ENCODE measurements at places on chromosomes 16 and 17.

DNA sequence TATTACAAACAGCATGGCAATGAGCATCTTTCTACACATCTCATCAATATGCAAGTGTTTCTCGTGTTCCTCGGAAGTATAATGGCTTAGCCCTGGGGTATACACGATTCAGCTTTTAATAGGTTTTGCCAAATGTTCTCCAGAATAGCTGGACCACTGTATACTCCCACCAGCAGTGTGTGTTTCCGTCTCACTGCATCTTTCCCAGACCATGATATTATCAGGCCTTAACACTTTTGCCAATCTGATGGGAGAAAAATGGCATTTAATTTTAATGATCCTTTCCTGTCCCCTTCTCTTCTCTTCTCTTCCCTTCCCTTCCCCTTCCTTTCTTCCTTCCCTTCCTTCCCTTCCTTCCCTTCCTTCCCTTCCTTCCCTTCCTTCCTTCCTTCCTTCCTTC lies 30.8 kb downstream of the PRKCB start:
- no peak for DNase-seq

DNA sequence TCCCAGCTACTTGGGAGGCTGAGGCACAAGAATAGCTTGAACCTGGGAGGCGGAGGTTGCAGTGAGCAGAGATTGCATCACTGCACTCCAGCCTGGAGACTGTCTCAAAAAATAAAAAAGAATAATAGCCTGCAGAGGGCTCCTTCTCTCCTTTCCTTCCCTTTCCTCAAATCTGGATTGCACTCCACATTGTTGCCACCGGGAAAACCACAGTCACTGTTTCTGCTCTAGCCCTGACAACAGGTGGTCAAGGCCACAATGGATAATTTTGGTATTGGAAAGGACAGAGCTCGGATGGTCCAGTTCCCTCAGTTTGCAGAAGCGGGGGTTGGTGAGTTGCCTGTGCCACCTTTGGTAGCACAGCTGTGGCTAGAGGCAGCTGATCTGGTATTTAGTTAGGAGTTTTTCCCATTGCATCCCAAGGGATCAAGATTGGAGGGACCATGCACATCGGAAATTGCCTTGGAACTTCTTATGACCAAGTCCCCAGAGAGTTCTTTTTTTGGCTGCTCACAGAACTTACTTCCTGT lies 44.7 kb upstream of the PRSS54 start:
- DNase-seq, result no peak

DNA sequence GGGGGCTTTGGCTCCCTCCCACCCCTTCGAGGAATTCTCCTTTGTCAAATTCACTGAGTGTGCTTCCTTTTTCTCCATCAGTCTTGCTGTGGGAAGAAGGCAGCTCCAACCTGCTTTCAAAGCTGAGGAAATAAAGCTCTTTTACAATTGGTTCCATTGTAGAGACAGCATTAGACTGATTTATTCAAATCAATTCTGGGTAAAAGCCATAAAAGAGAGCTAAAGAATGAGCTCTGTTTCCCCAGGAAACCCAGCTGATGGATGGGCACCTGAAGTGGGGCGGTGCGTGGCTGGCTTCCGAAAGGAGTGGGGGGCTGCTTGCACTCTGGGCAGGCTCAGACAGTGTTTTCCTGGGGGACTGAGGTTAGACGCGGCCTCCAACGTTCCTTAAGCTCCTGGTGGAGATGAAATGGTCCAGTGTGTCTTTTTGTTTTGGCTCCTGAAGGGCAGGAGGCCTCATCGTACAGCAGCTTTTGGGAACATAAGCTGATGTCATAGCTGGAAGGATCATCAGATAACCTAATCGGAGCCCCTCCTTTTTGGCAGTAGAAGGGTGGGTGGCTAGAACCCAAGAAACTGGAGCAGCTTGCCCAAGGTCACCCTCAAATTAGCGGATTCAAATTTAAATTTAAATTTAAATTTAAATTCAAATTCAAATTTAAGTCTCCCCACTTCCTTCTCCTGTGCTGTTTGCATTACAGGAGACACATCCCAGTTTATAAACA lies 128.5 kb upstream of the EEF2KMT start:
- no peak for DNase-seq

GRCh38 chr17:18076936-18077335 lies 10.8 kb upstream of the DRG2 start:
- DNase-seq, result no peak

- no peak for DNase-seq
Measured at GRCh38 chr17:74200112-74200511, 3.4 kb upstream of the RPL38 start.

GRCh38 chr17:50909765-50910605 lies 43.8 kb upstream of the TOB1 start:
- no peak for DNase-seq

DNA sequence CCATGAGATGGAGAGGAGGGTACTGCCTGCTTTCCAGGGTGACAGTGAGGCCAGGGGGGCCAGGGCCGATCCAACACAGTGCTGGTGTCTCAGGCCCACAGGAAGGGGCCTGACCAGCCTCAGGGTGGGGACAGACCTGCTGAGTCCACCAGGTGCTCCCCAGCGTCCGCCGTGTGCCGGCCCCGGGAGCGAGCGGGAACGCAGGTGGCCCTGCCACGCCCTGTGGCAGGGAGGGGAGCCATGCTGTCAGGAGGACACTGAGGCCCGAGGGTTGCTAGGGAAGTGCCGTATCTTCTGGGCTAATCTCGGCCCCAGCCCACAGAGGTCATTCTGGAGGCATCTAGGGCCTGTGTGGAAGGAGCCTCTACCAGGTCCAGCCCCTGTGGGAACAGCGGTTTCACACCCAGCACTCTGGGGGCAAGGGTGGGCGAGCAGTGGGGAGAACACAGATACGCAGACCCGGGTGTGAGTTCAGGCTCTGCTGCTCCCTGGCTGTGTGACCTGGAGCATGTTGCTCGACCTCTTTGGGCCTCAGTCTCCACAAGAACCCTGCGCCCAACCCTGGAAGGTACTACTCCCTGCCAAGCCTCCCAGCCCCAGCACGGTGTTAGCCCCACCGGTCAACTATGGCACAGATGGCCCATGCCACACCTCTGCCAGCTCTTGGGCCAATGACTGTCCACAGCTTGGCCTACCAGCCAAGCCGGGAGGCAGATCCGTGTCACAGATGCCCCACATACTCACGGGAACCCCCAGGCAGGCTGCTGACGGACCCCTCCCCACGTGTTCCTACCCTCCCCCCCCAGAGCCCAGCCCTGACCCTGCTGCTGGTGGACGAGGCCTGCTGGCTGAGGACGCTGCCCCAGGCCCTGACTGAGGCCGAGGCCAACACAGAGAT lies 43.9 kb upstream of the ZC3H18 start:
- no peak for DNase-seq

DNA sequence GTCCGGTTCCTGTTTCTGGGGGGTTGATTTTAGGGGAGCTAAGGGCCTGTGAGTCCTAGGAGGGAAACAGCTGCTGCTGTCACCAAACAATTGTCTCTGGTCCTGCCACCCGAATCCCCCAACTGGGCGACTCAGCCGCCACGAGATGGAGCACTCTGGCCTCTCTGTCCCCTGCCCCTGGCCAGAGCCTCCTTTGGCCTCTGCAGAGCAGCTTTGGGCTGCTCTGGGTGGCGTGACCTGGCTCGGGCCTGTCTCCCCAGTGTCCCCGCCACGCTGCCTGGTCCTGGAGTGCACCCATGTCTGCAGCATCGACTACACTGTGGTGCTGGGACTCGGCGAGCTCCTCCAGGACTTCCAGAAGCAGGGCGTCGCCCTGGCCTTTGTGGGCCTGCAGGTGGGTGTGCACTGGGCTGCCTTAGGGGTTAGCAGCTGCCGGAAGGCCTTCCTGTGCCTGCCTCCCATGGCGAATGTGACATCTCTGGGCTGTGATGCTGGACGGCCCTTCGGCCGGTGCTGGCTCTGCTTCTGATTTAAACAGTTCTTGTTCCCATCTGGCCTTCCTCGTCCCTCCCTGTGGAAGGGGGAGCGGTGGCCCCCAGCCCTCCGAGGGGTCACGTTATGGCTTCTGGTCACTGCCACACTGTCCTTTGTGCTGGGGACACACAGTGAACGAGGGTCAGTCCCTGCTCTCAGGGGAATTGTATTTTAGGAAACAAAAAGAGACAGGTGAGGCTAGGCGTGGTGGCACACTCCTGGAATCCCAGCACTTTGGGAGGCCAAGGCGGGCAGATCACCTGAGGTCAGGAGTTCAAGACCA lies 11.6 kb upstream of the RNF213 start:
- DNase-seq, result no peak

GRCh38 chr17:7887482-7888183 lies 956 bp upstream of the CHD3 start:
- DNase-seq, result peak; percentile 88

DNA sequence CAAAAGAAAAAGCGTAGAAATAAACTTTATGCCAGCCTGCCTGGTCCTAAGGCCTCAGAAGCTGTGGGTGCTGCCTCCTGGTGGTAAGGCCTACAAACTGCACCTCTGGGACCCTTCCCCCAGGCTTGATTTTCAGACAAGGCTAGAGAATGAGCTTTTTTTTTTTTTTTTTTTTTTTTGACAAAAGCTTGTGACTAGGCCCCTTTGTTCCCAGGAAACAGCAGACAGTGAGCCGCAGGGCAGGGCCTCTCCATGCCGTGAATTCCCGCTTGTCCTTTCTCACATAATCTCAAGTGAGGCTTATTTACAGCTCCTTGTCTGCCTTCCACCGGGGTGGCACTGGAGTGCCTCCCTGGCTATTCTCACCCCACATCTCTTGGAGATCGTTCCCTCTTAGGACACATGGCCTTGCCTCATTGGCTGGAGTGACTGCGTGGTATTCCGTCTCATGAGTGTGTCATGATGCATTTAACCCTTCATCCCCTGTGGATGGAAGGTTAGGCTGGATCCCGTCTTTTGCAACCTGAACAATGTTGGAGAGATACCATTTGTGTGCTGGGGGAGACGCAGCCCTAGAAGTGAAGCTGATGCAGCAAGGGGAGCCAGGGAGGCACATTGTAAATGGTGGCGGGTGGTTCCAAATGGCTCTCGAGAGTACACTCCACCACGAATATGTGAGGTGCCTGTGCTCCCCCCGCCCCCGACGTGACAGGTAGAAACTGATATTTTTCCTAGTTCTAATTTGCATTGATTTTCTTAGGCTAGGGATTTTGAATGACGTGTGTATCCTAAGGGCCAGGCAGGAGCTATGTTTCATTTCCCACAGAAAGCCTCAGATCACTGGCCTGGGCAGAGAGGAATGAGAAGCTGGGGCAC lies 49.6 kb downstream of the USP22 start:
- peak; percentile 21 for DNase-seq

DNA sequence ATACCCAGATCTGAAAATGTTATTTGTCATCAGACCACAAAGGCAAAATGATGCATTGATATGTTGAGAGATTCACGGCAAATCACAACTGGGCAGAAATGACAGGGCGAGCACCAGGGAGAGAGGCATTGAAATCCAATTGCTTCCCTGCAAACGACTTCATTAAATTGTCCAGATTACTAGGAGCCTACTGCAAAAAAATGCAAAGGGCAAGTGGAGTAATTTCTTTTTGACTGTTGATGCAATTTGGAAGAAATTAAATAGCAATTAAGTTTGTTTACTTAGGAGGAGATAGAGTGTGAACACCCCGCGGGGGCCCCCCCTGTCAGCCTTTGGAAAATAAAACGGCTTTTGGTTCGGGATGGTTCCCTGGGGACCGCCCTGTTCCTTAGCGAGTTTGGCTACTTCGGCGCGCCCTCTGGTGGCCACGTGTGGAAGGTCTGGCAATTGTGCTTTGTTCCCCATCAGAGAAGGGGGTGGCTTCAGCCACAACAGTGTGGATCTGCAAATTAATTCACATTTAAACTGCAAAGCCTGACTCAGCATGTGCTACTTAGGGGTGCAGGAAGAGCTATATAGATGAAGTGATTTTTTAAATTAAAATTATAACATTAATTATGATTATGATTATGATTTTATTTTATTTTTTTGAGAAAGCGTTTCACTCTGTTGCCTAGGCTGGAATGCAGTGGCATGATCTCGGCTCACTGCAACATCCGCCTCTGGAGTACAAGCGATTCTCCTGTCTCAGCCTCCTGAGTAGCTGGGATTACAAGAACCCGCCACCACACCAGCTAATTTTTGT lies 14.5 kb upstream of the TMC7 start:
- no peak for DNase-seq

DNA sequence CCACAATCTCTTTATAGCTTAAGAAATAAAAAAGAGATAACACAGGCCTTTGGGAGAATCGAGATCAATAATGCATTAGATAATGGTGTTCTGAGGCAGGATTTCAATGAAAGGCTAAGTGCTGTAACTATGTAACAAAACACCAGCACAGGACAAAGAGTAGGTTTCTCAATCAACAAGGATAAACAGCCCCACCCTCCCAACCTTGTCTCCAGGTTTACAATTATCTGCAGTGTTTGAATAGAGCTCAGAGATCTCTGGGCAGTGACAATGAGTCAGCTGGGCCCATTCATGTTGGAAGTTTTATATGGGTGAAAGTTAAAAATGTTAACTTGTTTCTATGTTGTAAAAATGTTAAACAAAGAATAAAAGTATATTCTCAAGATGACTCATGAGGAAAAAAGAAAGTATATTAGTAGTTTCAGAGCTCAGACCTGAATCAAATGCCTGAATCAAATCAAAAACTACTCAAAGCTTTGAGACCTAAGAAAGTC lies 17.0 kb upstream of the KRT20 start:
- DNase-seq, result peak; percentile 59

GRCh38 chr17:77907497-77908461 lies 50.7 kb upstream of the TNRC6C start:
- DNase-seq, result no peak

- no peak for DNase-seq
Measured at GRCh38 chr17:41223821-41224220, 2.6 kb upstream of the KRTAP9-2 start.

DNA sequence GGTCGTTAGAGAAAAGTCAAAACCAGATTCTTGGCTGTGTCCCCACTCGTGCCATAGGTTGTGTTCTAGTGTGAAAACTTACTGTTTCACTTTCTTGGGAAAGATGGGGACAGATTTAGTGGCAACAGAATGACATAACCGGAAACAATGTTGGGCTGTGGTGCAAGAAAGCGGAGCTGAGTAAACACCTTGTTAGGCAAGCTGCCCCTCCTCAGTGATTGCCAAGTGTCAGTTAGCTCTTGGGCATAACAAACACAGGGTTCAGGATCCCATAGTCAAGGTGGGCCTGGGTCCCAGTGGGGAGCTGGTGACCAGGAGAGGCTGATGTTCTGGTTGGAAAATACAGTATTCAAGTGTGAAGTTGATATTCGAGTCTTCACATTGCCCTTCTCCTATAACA lies 15.4 kb downstream of the UBN1 start:
- DNase-seq, result no peak

- no peak for DNase-seq
Measured at GRCh38 chr16:49048557-49048956, 233.1 kb downstream of the CBLN1 start.

GRCh38 chr17:19513897-19514488 lies 19.7 kb upstream of the SLC47A1 start:
- DNase-seq, result no peak
